ENCODE measurements at places on chromosomes 7 and 10.

- ATAC-seq, result no peak
These were observed 57.7 kb upstream of the RHOBTB1 start for GRCh38 chr10:61001731-61002122.

- ATAC-seq, result no peak
These were observed 493.6 kb downstream of the PTPRN2 start for GRCh38 chr7:158094046-158094445.

DNA sequence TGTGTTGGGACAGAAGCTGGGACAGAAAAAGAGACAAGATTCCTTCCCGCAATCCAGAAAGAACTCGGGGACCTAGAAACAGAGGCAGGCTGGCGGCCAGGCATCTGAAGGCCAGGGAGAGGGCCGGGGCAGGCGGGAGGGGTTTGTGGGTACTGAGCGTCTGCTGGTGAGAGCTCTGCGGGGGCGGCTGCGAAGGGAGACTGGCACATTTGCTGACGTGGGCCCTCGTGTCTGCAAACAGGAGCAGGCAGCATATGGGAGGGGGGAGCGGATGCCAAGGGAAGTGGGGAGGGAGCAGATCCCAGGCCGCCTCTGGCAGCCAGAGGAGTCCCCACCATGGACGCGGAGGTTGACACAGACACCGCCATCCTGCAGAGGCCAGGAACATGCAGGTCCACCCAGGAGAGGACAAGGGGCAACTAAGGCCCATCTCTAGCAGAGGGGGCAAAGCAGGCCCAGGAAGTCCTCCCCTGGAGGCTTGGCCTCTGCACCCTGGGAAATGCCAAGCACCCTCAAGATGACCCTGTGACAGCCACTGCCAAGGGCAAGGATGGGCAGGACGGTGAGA is 32.2 kb downstream of the KCNH2 start:
- ATAC-seq, result no peak

GRCh38 chr7:44768628-44769371 is 20.2 kb downstream of the ZMIZ2 start:
- no peak for ATAC-seq

DNA sequence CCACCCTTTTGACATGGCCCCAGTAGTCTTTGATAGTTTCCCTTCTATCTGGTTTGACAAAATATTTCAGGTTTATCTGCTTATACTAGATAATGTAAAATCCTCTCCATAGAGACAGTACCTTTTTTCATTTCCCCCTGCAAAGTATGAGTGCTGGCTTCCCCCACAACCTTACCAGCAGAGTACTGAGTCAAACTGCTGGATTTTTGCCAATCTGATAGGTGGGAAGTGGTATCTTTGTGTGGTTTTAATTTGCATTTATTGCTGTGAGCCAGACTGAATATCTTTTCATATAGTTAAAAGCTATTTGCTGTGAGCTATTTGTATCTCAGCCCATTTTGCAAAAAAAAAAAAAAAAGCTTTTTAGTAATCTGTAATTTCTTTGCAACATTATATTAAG is 32.1 kb upstream of the HECTD2 start:
- ATAC-seq, result peak; percentile 80

- no peak for ATAC-seq
These were observed 69.5 kb downstream of the HIBADH start for GRCh38 chr7:27593226-27593625.

GRCh38 chr10:103804871-103805270 is 50.5 kb downstream of the SH3PXD2A start:
- ATAC-seq, result no peak

- ATAC-seq, result no peak
These were observed 43.5 kb upstream of the SORBS1 start for GRCh38 chr10:95604630-95605029.

- no peak for ATAC-seq
These were observed 592.5 kb downstream of the TYW1 start for GRCh38 chr7:67589183-67589582.

GRCh38 chr7:81330108-81330507 is 411.3 kb upstream of the SEMA3C start:
- ATAC-seq, result no peak

DNA sequence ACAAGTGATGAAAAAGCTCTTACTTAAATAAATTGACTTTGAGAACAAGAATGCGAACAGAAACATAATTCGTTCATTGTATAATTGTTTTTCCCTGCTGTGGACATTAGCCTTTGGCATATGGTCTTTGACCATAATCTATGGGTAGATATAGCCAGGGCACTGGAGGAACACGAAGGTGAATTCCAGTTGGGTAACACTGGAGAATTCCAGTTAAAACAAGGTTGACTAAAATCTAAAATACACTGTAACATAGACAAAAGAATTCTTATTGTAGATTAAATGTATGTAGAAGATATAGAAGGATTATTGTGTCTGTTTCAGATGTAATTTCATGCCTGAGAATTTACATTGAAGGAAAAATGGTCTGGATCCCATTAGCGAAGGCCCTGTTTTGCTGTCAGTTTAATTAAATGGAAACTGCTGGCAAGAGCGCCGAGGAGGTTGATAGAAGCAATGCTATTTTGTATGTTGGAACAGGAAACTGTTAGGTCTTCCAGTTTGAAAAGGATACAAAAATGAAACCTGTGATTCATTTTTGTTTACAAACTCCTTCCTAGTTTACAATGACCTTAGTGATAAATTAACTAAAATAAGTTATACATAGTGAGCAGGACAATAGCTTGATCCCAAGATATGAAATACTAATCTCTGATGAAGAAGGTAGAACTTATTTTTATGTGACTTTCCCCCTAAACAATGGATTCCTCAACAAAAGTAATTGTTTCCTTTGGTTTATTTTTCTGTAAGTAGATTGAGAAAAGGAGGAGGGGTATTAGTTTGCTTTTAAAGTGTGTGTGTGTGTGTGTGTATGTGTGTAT is 68.9 kb downstream of the ARID5B start:
- ATAC-seq, result no peak

DNA sequence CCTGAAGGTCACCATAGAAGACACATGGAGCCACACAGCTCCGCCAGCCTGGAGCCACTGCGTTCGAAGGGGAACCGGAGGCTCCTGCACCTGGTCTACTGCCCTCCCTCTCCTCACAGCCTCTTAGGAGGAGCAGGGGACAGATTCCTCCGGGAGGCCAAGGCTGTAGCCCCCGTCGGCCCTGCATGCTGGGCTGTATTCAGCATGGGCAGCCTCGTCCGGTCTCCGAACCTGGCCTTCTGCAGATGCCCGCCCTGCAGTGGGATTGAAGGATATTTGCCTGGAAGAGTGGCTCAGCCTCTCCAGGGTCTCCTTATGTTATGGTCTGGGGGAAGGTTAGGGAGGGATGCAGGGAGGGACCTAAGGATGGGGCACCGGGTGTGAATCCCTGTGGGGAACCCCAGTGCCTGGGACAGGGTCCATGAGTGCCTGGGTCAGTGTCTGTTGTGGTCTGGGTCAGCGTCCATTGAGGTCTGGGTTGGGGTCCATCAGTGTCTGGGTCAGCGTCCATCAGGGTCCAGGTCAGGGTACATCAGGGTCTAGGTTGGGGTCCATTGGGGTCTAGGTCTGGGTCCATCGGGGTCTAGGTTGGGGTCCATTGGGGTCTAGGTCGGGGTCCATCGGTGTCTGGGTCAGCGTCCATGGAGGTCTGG is 13.0 kb upstream of the SCART1 start:
- no peak for ATAC-seq

DNA sequence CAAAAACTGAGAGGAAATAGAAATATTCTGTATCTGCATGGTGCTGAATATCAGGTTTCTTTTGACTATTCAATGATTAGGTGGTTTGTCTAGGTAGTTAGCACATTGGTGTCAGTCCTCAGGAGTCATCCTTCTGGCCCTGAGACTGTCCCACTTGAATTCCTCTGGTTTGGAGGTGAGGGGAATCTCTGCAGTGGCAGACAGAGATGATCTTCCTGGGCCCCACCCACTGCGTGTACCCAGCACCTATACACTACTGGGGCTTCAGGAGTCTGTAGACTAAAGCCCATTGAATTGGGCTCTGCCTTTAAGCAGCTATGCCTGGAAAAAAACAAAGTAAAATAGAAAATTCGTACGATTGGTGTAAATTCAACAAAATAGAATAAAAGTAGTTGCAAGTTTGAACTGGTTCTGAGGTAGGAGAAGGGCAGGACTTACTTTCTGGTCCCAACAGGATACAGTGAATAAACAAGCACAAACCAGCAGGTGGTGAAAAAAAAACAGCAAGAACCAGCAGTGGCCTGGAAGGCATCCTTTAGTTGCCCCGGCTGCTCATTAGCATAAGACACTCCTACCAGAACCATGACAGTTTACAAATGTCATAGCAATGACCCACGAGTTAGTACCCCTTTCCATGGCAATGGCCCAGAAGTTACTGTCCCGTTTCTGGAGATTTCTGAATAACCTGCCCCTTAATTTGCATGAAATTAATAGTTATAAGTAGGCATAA is 1.7 kb downstream of the LIPM start:
- ATAC-seq, result no peak

GRCh38 chr10:34323192-34323591 is 491.9 kb downstream of the PARD3 start:
- ATAC-seq, result no peak

GRCh38 chr10:66162560-66163143 is 763.2 kb upstream of the LRRTM3 start:
- no peak for ATAC-seq

GRCh38 chr7:14073543-14073942 is 84.1 kb upstream of the ETV1 start:
- no peak for ATAC-seq

DNA sequence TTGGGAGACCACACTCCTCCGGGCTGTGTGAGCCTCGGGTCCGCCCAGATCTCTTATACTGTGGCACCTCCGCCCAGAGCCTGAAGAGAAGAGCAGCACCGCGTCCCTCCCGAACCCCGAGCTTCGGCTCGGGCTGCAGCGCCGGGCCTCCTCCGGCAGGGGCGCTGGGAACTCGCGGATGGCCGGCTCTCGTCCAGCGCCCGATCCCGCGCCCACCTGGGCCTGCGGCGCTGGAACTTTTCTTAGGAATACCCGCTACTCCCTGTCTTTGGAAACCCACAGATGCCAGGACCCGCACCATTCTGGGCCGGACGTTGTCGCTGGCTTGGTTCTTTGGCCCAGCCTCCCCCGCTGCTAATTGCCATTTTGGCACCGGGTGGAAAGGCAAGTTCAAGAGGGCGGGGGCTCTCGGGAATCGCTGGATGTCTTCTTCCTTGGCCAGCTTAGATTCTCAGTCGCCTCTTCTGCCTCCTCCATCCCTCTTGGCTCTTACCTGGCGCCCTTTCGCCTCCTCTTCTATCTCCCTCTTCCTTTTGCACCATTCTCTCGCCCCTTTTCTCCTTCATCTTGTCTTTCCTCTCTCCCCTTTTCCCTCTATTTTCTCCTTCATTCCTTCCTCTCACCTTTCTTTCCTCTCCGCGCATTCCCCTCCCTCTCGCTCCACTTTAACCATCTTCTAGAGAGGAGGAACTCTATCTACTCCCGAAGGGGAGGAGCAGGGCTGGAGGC is 2.1 kb upstream of the SORCS3 start:
- no peak for ATAC-seq

GRCh38 chr7:84264396-84264795 is 69.8 kb upstream of the SEMA3A start:
- ATAC-seq, result no peak

DNA sequence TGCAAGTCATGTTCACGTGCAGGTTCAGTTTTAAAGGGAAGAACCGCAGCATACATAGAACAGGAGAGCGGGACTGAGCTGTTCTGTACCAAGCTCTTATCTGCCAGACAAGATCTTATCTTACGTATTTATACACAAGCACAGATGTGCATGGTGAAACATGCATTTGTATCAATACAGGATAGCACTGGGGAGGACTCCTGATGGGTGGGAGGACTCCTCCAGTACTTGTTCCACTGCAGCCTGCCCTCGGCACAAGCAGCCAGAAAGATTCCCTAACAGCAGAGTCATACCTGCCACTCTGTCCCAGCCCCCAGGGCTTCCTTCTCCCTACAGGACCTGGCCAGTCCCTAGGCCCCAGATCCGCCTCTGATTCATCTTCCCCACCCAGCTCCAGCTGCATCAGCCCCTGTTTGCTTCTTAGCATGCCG is 13.2 kb upstream of the PRKCQ start:
- peak; percentile 53 for ATAC-seq

DNA sequence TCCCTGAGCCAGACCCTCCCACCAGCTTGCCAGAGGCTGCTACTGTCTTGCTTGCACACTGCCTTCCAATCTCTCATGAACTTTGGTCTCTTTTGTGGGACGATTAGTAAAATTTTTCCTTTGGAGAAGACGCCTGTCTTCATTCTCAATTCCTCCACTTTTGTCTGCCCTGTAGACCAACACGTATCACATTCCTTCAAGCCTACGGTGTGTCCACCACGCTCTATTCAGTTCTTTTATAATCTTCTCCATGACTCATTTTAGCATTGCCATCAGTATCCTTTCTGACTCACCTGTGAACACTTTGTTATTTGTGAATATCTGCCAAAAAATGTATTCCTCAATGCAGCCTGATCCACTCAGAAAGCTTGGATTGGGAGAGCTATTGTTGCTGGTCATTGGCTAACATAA is 1.4 kb downstream of the GIMAP5 start:
- ATAC-seq, result peak; percentile 35

GRCh38 chr10:124027651-124028050 is 65.7 kb downstream of the CHST15 start:
- no peak for ATAC-seq

DNA sequence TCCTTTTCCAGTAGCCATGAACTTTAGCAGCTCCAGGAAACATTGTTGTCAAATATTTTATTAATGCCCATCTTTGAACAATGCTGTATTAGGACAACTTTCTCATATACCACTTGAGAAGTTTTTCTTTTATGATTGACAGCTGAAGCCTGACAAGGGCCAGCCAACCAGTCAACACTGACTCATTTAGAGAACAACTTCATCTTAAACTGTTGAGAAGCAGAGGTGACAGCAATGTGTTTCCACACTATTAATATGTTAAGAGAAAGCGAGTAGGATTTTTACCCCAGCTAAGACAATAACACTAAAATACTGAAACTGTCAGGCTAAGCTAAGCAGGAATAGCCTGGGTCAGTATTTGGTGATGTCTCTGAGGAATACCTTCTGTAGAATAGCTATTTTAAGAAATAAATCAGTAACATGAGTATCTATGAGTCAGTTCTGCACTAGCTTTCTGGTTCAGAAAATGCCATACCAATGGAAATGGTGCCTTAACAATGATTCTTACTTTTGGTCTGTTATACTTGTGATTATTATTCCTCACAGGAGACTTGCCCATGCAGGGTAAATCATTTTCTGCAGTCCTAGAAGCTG is 168.8 kb upstream of the POT1 start:
- ATAC-seq, result no peak

DNA sequence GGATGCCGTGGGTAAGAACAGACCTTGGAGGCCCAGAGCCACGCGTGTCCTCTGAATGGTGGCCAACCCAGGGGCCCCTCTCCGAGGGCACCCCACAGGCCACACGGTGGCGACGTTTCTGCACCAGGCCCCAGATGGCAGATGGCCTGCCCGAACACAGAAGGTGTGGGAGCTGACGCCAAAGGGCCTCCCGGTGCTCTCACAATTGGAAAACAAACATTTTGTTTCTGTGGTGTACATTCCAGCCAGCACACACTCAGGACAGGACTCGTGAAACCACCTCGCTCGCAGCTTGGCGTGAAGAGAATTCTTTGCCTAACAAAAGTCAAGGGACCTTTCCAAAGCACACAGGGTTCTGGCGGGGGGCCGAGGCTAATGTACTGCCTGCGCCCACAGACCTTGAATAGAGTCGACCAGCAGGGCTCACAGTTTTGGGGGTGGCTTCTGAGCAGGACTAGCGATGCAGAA is 112.1 kb downstream of the FAM53B start:
- ATAC-seq, result no peak
